PC-3 (cell line): ENCODE measurements at places on chromosomes 2 and 18.

- DNase-seq: no peak
- H3K27ac ChIP-seq: no peak overlapping the region
- no peaks in the 10 kb centered on the region for H3K27me3 ChIP-seq
- H3K4me1 ChIP-seq: no peaks in the 10 kb centered on the region
- H3K36me3 ChIP-seq: no peaks in the 10 kb centered on the region
These were observed 545.8 kb downstream of the CNTNAP5 start for GRCh38 chr2:124570872-124571271.

- no peak overlapping the region for H3K27ac ChIP-seq
- peaks cover 61% of the 10 kb centered on the region for H3K27me3 ChIP-seq
- no peaks in the 10 kb centered on the region for H3K36me3 ChIP-seq
- peaks cover 10% of the 10 kb centered on the region for H3K4me1 ChIP-seq
- no peak for DNase-seq
These were observed 39.9 kb downstream of the ZNF516 start for GRCh38 chr18:76455003-76455676.

DNA sequence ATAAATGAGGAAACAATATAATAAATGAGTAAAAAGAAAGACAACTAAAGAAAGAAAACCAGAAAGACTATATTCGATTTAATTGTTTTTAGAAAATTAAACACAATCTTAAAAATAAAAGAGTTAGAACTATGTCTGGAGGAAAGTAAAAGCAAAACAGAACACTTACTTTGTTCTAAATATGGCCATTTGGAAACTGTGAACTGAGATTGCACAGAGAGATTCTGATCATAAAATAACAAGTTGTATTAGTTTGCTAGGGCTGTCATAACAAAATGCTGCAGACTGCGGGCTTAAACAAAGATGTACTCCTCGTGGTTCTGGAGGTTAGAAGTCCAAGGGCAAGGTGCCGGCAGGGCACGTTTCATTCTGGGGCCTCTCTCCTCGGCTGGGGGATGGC, 128.1 kb upstream of the AQP4 start:
- no peaks in the 10 kb centered on the region for H3K36me3 ChIP-seq
- no peak for DNase-seq
- no peak overlapping the region for H3K4me3 ChIP-seq
- peaks cover 46% of the 10 kb centered on the region; the same call in 1 of the 2 replicates for H3K27me3 ChIP-seq

DNA sequence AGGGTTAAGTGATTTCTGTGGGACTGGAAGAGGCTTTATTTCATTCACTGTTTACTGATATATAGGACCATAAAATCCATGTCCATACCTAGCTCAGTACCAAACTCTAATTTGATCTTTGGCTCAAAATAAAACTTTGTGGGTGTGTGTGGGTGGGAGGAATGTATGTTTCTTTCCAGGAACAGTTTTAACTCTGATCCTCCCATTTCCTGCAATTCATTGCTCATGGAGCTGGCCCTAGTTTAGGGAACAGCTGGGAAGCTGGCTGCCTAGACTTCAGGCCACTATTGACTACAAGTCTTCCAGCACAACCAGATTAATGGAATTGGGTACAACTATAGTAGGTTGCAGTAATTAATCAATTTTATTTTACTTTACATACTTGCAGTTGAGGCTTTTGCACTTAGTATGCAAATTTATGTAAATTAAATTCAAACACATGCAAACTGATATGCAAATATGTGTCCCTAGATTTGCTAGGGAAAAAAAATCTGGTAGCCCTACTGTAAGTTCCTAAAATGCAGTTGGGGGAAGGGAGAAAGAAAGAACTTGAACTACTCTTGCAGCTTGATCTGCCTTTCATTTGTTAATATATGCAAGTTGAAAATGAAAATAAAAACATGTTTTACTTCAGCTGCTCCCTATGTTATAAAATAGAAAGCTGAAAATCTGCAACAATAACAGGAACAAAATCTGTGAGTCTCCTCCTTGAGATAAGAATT, 1070.3 kb upstream of the CELF4 start:
- no peaks in the 10 kb centered on the region for H3K27me3 ChIP-seq
- no peaks in the 10 kb centered on the region for H3K4me1 ChIP-seq
- no peak overlapping the region for H3K27ac ChIP-seq
- no peaks in the 10 kb centered on the region for H3K36me3 ChIP-seq
